ENCODE measurements at places on chromosomes 4 and X.

GRCh38 chrX:150465881-150466775 is 102.3 kb upstream of the MTM1 start:
- DNase-seq = no peak

DNA sequence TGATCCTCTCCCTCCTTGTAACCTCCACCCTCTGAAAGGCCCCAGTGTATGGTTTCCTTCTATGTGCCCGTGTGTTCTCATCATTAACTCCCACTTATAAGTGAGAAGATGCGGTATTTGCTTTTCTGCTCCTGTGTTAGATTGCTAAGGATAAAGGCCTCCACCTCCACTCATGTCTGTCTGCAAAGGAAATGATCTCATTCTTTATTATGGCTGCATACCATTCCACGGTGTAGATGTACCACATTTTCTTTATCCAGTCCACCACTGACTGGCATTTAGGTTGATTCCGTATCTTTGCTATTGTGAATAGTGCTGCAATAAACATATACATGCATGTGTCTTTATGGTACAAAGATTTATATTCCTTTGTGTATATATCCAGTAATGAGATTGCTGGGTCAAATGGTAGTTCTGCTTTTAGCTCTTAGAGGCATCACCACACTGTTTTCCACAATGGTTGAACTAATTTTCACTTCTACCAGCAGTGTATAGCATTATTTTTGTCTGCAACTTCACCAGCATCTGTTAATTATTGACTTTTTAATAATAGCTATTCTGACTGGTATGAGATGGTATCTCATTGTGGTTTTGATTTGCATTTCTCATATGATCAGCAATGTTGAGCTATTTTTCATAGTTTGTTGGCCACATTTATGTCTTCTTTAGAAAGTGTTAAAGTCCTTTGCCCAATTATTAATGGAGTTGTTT is 1030.9 kb downstream of the FSTL5 start:
- DNase-seq = no peak

GRCh38 chrX:18884916-18885315 is 99.0 kb downstream of the PHKA2 start:
- DNase-seq = no peak

- no peak for DNase-seq
These were observed 139.9 kb downstream of the RAB28 start for GRCh38 chr4:13344216-13344615.

DNA sequence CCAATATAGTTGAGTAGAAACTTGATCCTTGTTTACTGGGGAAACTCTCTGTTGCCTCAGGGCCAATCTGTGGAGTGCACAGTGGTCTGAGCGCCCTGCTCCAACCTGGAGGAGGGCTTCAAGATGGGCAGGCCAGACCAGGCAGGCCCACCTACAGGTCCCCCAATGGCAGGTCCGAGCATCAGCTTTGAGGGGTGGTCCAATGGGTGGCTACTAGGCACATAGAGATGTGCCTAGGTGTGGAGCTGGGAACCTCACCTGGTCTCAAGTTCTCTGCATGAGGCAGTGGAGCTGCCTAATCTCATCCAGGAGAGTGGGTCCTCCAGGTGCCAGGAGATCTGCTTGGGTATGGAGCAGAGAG is 252.9 kb downstream of the ARHGAP10 start:
- DNase-seq = peak; percentile 13

GRCh38 chrX:80747832-80748231 is 61.8 kb downstream of the BRWD3 start:
- DNase-seq = no peak

DNA sequence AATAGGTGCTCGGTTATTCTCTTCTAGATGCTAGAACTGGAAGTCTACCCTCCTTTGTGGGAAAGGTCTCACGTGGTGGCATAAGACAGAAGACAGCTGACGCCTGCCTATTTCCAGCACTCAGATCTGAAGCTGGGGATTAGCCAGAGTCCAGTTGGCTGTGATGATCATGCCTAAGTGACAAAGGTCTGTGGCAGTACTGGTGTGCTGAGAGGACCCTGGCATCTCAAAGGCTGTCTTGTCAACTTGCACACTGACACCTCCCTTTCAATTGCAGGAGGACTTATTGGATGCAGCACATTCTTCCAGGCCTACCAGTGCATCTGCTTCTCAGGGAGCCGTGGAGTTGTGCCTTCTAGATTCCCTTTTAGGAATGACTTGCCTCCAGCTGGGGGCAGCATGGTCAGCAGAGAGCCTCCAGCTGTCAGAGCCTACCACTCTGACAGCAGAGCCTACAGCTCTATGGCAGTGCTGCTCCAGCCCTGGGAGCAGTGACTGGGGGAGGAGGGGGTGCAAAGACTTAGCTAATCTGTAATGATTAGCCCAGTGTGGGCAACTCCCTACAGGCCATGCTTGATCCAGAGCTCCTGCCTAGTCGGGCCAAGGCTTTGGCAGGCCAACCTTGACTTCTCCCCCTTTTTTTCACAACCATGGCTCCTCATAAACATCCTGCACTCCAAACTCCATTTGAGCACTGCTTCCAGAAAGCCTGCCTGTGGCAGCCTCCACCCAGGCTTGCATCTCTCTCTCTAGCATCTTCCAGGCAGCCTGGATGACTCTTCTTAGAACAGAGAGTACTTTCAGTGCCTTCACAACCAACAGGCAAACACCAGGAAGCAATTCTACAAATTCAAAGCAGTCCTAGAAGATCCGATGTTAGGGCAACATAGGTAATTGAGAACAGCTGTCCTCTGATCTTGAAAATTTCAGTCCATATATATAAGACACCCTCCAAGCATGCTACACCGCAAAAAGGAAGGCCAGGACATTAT is 13.8 kb upstream of the FGFBP2 start:
- DNase-seq = no peak

DNA sequence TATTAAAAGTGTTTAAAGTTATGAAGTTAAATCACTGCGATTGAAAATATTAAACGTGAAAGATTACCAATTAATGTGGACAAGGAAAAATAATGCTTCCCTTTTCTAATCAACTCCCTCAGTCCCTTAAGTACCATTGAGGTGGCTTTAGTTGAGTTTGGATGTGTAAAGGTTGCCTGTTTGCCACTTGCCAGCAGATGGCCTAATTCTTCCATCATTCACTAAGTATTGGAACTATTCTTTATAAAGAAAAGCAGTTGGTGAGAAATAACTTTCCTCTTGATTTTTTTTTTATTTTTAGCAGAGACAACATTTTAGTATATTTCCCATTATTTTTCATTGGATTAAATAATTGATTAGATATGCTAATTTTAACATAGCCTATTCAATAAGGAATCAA is 295.9 kb upstream of the TACR3 start:
- DNase-seq = peak; percentile 2

GRCh38 chr4:95388911-95389310 is 159.9 kb downstream of the UNC5C start:
- no peak for DNase-seq

DNA sequence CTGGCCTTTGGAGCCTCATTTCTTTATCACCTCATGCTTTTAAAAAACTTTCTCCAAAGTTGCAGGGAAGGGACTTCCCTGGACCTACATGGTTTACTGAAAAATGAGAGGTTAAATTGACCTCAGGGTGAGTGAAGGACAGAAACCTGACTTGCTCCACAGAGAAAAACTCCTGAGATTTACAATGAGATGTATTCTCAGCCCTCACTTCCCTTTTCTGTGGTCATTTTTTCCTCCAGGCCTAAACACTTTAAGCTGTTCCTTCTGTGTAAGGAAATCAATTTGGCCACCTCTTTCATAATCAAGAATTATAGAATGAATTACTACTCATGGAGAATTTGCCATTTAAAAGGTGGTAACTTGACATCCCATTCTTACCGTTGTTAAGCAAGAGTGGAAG is 77.9 kb downstream of the HPGD start:
- no peak for DNase-seq

DNA sequence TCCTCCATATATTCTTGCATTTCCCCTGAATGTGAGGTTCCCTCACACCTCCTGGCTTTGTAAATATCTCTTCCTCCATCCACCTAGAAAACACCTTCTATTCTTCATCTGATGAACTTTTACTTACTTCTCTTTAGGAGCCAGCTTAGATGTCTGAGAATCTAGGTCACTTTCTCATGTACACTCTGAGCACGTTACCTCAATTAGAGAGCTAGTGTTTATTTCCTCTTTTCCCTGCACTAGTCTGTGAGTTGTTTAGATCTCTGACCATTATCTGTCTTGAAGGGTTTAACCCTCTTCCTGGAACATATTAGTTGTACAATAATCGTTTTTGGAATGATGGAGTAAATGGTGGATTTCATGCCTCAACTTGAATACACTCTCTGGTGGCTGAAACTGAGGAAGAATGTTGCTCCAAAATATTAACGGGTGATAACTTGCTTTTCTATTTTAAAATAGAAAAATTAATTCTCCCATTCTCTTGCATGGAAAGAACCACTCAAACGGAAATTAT is 8.5 kb upstream of the NEIL3 start:
- no peak for DNase-seq

DNA sequence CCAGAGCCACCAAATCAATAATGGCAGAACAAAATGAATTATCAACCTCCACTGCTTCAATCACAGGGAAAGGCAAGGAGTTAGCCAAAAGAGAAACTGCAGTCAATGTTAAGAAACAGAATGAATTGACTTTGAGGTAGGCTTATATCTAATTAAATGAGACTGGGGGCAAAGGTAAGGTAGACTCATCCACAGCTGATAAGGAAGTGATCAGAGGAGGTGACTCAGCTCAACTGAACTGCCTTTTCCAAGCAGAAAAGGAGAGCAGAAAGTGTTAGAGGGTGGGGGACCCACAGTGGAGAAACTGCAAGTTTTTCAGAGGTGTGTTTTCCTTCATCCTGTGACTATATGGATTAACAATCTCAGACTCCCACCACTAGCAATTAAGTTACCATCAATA is 345.8 kb upstream of the PPARGC1A start:
- DNase-seq = no peak

DNA sequence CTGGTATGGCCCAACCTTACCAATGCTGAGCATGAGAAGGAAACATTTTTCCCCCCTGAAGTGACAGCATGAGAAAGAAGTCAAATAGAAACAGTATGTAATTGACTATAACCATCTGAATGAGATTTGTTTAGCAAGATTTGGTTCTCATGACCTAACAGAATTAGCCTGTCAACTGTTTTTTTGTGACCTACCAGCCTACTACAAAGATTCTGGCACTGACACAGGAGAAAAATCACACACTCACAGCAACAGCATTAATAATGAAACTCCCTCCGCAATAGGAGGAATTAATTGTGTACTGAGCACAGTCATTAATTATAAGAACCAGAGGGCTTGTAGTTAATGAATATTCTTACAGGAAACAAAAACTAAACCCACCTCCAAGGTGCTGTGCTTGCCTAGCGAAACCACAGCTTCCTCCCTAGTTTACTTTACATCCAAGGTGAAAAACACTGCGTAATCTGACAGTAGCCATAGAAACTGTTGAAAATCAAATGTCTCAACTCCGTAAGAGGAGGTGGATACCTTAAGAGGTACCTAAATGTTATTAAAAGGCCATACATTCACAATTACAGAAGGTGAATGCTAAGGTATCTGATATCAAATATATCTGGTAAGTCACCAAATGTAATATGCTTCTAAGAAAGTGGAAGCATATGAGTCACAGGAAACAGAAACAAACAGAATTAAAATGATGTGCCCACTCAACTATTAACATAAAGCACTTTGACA is 34.9 kb downstream of the MMRN1 start:
- DNase-seq = no peak

- no peak for DNase-seq
These were observed 1573.5 kb upstream of the TENM3 start for GRCh38 chr4:180669680-180670079.

GRCh38 chr4:126470862-126471261 is 1156.1 kb downstream of the FAT4 start:
- no peak for DNase-seq

DNA sequence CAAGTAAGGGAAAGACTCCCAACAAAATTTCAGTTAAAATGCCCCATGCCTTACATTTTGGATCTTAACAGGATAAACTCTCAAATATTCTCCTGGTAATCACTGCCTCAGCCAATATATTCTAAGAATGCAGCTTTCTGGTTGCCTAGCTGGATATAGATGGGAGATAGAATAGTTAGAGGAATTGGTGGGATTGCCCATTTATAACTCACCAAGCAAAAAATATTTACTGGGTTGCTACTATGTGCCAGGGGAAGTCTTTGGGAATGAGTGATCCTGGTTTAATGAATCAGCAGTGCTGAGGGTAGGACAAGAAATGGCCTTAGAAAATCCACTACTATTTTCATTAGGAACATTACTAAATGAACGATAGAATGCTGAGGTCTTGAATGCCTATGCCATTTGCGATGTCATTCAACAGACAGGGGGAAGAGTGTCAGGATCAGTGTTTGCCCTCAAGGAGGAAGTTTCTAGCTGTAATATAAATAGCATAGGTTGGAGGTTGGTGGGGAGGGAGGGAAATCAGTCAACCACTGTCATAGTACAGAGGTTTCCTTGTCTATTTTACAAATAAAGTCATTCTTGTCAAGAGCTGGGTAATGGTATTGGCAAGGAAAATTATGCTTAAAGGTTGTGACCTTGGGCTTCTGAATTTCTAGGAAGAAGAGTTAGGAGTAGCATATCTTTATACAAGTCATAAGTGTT is 63.5 kb downstream of the ENOPH1 start:
- no peak for DNase-seq

- no peak for DNase-seq
These were observed 58.0 kb downstream of the SEPTIN11 start for GRCh38 chr4:77007358-77008230.

GRCh38 chr4:3202836-3203820 is 45.8 kb upstream of the MSANTD1 start:
- no peak for DNase-seq

GRCh38 chrX:139298437-139298836 is 232.1 kb upstream of the F9 start:
- no peak for DNase-seq

DNA sequence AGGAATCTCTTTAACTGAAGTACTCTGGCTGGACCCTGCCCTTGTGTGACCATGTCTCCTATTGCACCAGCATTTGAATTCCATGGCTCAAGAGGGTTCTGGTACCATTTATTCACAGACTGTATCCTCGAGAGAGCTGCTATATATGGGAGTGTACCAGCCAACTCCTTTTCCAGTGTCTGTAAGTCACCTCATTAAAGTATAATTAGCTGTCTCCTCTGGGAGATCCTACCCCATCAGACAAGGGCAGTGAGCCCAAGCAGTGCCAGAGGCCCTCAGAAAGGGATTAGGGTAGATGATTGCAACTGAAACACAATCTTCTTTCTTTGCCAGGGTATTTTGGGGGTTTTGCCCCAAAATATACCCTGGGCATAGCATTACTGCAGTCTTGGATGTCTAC is 31.6 kb downstream of the GNL3L start:
- no peak for DNase-seq

GRCh38 chr4:10030972-10031667 is 9.8 kb upstream of the SLC2A9 start:
- DNase-seq = no peak

- DNase-seq = peak; percentile 24
These were observed 241.4 kb upstream of the ANXA3 start for GRCh38 chr4:78310007-78310739.

DNA sequence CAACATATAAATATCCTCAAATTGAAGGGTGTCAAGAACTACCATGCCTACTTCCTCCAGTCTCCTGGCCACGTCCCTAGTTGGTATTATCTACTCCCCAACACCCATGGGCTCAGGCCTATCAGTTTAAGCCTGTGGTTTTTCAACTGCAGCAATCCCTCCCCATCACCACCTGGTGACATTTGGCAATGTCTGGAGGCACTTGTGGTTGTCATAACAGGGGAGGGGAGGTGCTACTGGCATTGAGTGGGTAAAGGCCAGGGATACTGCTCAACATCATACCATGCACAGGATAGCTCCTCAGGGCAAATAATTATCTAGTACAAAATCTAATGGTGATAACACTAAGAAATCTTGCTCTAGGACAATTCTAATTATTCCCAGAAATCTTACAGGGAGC is 95.3 kb downstream of the COMMD8 start:
- no peak for DNase-seq
